ENCODE measurements at places on chromosomes 4 and X. TPM values are rescaled to one million over a fixed set of nuclear protein-coding genes. Genes with fewer than 3 reads are reported as not detected.

Gene ADAM29
- total RNA-seq = not detected

Gene ARHGEF38
- not detected for total RNA-seq

DNA sequence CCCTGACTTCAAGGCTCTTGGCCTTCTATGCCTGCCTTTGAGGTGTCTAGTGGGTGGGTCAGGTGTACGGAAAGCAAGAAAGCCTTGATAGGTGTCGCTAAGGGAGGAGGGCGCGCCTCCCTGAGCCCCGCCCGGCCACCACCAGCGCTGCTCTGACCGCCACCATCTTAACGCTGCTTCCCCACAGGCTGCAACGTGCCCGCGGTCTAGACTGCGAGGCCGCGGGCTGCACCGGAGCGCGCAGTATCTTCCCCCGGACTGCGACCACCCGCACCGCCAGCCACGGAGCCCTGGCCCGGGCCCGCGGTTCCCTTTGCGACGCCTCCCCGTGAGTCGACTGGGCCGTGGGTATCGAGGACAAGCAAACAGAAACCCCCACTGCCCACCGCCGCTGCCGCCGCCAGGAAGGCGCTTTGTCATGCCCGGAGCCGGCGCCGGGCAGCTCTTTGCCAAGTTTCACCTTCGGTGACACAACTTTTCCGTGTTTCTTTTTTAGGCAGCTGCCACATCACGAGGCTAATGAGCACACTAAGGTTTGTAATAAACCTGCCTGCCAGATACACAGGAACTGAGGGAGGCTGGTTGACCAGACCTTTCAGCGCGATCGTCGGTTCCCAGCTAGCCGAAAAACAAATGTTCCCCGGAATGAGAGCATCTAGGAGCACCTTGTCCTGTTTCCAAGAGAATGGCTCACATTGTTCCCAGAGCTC is 335.8 kb upstream of the F9 start:
- DNase-seq = peak; percentile 43

DNA sequence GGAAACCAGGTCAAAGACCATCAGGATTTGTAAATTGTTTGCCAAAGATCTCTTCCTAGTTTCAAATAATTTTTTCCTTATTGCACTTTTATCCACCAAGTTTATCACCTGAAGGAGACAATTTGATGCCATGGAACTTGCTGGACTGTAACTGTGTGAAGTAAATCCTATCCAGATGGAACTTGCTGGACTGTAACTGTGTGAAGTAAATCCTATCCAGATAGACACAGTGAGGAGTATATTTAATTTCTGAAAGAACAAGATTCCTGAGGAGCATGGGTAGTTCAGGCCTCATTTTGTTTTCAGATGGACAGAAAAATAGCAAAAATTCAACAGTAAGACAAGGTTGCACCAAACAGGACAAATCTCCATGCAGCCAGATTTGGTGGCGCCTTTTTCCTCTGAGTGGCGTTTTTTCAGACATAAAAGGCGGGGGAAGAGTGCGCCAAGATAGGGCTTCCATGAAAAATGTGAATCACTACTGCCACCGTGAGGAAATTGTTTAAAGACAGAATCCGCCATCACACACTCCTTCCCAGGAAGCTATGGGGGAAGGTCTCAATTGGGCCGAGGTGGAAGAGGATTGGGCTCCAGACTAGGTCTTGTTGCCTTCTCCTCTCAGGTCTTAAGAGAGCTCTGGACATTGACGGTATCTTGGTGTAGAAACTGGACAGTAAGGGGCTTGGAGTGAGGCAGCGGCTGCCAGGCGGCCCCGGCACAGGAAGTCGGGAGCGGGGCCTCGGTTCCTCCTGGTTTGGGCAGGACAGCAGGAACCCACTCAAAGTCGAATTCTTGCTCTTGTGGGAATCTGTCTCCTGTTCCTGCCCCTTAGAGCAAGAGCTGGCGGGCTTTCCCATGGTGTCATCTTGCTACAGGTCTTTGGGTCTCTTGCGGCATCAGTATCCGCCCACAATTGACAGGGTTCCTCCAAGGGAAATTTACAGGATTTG is 234.7 kb downstream of the OR13H1 start:
- peak; percentile 97 for DNase-seq

GRCh38 chr4:14700544-14700943 is 301.7 kb upstream of the CPEB2 start:
- DNase-seq = no peak

DNA sequence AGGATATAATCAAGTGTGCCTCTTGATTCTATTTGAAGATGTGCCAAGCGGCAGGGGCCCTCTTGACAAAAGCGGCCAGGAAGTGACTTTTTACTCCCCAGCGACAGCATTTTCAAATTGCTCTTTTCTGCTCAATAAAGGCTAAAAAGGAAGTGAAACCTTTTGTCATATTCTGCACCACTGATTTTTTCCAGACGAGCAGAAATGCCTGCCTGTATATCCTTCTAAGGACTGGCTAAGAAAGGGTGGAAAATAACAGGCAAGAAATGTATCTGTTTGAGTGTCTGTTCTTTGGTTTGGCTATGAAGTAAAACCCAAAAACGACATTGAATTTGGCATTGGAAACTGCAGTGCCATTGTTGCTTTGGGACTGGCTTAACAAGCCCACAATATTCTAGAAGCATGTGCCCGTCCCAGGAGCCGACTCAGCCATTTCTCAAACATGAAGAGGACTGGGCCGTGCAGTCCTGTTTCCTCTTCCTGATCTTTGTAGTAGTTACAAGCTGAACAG is 25.4 kb downstream of the TMSB4X start:
- peak; percentile 63 for DNase-seq

GRCh38 chr4:99362768-99363167 is 10.2 kb upstream of the ADH1C start:
- DNase-seq = peak; percentile 33

DNA sequence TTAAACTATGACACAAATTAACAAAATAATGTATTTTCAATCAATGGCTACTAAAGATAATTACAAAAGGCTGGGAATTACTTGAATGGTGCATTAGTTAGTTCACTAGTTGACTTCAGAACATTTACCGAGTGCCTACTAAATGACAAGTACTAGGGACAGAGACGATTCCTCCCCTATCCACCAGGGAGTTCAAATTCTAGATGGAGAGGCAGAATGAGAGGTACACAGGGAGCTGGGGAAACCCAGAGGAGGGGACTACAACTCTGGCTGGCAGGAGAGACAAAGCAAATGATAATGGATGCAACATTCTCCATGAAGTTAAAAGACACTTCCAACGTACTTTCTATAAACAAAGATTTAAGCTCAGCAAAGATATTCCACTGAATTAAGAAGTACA is 43.1 kb upstream of the MCF2 start:
- DNase-seq = no peak

GRCh38 chr4:118273642-118274041 is 79.2 kb downstream of the PRSS12 start:
- no peak for DNase-seq
